ENCODE measurements at places on chromosomes 11 and 22.

GRCh38 chr11:75993126-75993525, 178.1 kb downstream of the UVRAG start:
- no peak for DNase-seq

DNA sequence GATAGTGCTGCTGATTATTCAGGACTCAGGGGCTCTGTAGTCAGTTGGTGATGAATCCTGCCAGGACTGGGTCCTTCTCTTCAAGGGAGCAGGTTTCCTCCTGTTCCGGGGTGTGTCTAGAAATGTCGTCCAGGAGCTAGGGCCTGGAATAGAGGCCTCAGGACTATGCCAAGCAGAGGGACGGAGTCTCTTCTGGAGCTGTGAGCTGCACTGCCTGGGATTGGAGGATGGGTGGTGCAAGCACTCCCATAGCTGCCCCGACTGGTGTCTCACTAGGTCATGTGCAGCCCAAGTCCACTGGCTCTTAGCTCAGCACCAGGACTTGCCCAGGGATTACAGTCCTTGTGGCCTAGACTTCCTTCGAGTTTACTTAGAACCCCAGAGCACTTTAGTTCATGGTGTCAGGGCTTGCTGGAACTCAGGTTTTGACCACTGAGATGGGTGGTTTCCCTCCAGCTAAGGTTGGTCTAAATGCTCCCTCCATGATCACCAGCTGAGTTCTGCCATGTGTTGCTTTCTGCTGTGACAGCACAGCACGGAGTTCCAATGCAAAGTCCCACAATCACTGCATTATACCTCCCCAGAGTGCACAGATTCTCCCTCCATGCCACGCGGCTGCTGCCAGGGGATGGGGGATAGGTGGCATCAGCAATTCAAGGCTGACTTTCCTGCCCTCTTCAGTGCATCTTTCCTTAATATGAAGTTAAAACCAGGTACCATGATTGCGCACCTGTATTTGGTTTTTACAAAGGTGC, 42.6 kb upstream of the SHANK2 start:
- DNase-seq = no peak

GRCh38 chr22:46931881-46932280, 169.4 kb downstream of the TBC1D22A start:
- DNase-seq = no peak

DNA sequence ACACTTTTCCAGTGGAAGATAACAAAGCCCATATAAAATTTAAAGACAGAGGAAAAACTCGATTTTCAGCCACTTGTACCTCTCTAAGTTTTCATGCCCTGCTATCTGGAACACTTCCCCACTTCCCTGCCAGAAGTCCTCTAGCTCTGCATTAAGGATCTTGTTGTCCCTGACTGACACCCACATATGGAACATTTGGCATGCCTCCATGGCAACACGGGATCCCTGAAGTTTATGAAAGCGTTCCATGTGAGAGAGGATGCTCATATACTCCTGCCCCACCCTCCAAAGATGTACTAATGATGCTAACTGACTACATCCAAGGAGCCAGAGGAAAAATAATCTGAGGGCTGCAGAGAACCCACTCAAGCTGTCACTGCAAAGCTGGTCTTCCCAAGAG, 8.8 kb upstream of the C11orf91 start:
- no peak for DNase-seq

GRCh38 chr11:14678350-14678749, 34.7 kb downstream of the PDE3B start:
- no peak for DNase-seq

DNA sequence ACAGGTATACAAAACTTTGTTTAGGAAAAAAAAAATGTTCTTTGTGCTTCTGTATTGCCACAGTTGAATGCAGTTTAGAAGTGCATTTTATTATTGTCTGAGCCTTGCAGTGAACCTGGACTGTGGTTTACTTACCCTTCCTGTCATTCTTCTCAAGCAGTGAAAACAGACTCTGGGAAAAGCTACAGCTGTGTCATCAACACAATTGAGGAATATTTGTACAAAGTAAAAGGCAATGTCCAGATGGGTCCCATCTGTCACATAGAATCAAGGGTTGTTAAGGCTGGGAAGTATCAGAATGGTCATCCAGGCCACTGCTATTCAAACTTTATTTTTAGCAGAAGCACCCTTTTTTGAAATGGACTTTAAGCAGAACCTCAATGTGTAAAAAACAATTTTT, 73.3 kb downstream of the TRIM44 start:
- no peak for DNase-seq

- DNase-seq = no peak
These were observed 48.5 kb downstream of the MICAL2 start for GRCh38 chr11:12158909-12159308.

GRCh38 chr11:27118949-27119348, 78.3 kb downstream of the BBOX1 start:
- DNase-seq = no peak

GRCh38 chr11:73792584-73792983, 4.9 kb downstream of the MRPL48 start:
- no peak for DNase-seq

DNA sequence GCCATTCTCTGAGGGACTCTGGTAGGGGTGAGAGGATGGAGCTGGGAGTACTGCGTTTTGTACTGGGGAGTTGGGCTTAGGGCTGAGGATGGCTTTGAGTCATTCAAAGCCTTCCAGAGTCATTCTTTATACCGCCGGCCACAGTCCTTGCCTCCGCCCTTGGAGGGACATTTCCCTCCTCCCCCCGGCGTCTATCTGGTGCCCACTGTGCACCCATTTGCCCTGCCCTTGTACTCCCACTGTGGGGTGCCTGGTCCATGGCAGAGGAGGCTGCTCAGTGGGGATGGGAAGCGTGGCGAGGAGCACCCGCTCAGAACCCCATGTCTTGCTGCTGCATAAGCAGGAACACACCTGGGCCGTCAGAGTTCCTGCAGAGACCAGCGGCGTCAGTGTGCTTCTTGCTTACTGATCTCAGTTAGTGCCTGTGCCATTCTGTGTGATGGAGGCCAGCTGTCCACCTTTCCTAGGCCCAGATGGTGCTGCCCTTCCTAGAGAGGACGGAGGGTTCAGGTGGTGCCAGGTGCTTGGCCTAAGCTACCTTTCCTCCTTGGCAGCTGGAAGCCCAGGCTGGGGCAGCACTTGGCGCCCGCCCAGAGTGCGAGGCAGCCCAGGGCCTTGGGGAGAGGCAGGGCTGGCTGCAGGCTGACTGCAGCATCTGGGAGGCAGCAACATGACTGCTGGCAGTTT, 23.3 kb upstream of the TMEM191C start:
- DNase-seq = no peak

DNA sequence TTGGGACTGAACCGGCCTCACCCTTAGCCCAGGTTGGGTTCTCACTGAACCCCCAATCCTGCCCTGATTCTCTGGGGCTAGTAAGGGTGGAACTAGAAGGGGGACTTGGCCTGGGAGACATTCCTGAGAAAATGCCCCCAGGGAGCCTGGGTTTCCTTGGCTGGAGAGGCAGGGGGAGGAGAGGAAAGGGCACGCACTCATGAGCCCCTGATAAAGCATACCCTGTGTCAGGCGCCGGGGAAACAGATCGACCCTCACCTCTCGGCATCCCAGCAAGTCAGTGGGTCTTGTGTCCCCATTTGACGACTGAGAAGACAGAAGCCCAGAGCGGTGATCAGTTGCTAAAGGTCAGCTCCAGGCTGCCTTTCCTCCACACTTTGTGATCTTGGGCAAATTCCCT, 47.7 kb upstream of the RTL6 start:
- no peak for DNase-seq

GRCh38 chr11:66119348-66120133, 49.5 kb downstream of the PACS1 start:
- DNase-seq = no peak

GRCh38 chr22:39414886-39415285, 15.3 kb downstream of the TAB1 start:
- no peak for DNase-seq

- peak; percentile 9 for DNase-seq
These were observed 640 bp upstream of the VSIG10L2 start for GRCh38 chr11:125945011-125945796.

GRCh38 chr11:119000906-119001305, 3.0 kb downstream of the CENATAC start:
- DNase-seq = no peak

GRCh38 chr11:119460097-119460496, 37.1 kb upstream of the THY1 start:
- no peak for DNase-seq

DNA sequence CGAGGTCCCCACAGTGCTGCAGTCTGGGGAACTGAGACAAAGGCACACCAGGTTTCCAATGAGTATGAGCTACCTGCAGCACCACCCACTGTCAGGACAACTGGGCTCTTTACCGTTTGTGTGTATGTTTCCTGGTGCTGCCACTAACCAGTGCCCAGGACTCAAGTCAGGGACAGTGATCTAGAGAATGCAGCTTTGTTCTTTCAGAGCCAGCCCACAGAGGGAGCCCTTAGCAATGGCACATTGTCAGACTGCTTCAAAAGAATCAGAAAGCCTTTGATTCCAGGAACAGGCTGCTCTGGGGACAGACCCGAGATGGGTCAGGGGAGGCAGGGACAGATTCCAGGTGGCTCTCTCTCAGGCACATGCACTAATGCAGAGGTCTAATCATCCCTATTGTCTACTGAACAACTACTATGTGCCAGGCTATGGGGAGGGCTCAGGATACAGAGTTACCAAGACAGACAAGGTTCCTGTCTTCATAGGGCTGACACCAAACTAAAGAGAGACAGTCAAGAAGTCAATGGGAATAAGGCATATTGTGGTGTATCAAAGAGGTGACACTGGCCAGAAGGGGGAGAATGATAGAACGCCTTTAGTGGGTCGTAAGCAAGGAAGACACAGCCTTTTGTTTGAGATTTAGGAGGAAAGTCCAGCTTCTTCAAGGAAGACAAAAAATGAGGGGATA, 103.7 kb downstream of the VPREB1 start:
- peak; percentile 3 for DNase-seq

DNA sequence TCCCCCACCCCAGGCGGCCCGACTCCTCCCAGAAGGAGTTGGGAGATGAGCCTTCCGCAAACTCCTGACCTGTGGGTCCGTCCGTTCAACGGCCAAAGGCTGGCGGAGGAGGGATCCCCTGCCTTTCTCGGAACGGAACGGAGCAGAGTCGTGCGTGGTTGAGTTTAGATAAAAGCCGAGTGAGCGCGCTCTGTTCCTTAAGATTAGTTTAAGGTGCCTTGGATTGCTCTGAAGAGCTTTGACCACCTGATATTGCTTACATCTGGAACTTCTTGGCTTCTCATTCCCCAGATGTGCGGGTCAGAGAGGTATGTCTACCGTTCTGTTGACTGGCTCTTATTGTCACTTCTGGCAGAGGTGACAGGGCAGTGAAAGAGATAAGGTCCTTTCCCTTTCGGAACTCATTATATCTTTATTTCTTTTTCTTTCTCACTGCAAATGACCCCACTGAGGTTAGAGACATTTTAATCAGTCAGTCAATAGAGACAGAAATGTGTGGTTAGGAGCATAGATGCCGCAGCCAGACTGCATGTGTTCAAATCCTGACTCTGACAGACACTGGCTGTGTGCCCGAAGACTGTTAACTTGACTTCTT, at the start of gene TRIM6:
TRIM6 (plus strand) TSS at position 31 of the 595 bp plus-strand sequence; CDS start at position 292, 261 bp downstream.
- DNase-seq = no peak

- DNase-seq = peak; percentile 15
These were observed 61.9 kb upstream of the SORL1-AS1 start for GRCh38 chr11:121514432-121515334.

- peak; percentile 73 for DNase-seq
These were observed 27.8 kb upstream of the AMOTL1 start for GRCh38 chr11:94740083-94741021.

- no peak for DNase-seq
These were observed 68.8 kb upstream of the SCUBE2 start for GRCh38 chr11:9160166-9160565.

- DNase-seq = no peak
These were observed 9.2 kb upstream of the KCNE3 start for GRCh38 chr11:74476536-74476935.

DNA sequence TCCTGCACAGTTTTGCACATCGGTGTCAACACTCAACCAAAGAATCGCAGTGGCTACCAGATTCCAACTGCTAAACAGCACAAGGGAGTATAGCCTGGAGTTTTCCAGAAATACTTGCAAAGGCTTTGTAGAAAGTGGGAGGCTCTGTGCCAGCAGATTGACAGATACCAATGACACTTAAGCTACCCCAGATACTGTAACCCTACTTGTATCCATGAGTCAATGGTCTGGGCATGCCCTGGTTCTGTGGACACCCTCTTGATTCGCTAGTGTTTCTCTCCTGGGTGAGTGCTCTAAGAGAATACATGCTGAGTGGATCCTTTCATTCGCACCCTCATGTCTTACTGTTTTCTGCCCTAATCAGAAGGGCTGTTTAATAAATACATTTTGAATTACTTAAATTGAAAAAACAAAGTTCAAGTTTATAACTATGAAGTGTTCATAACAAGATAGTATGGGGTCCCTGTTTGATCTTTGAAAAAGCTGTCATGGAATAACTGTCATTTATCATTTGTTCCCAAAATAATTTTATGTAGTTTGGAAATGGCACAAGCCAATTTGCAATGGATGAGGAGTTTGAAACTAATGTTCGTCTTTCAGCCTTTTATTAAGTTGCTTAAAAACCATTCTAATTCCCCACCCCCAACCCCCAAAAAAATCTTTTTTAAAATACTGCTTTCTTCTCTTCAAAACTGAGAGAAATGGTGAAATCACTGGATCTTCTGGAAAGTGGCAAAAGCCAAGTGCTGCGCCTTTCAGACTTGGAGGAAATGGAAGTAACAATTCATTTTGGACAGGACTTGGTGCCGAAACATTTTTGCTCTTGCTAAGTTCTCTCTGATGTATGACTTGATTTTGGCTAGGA, 600.5 kb upstream of the TENM4 start:
- DNase-seq = no peak

- DNase-seq = no peak
These were observed 78.0 kb upstream of the PPARA start for GRCh38 chr22:46072110-46072881.

DNA sequence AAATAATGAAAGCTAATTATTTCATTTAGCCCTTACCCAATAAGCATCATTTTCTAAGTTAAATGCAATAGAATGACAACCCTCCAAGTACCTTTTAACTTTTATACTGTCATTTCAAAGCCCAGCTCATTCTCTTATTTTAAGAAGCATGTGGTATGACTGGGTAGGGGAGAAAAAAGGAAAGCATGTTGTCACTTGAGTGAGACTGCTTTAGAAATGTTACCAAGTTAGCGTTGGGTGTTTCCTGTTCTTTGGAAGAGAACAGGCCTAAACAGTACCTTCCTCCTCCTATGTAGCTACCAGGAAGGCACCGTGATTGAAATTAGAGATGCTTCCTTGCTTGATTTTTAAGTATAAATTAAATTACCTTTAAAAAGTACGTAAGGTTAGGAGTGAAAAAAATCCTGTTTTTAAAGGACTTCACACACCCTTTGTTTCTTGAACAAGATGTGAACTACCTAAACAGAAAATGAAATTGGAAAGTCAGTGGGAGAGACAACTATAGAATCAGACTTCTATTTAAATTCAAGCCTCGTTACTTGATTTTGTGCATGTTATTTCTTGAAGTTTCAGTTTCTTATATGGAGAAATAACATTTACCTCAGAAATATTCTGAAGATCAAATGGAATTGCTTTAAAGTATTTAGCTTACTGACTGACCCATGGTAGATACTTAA, 741 bp upstream of the CNTF start:
- no peak for DNase-seq

Measured in NCI-H1436 (cell line).